NCI-H2081 (cell line): ENCODE measurements at places on chromosomes 5 and 9.
A peak's percentile ranks its signal among the peaks of the same experiment; 100 is the strongest.

DNA sequence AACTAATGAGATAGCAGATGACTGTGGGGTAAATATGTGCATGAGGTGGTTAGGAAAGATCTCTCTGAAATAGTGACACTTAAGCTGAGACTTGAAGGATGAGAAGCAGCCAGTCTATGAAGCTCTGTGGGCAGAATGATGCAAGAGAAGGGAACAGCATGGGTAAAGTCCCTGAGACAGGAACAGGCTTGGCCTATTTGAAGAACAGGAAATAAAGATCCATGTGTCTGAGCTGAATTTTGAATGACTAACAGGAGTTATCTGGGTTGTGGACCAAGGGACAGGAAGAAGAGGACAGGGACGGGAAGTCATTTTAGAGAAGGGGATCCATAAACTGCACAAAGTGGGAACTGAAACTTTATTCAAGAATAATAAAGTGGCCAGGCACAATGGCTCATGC is 25.6 kb upstream of the HMGCS1 start:
- DNase-seq: no peak

GRCh38 chr9:14158916-14159315 is 155.0 kb downstream of the NFIB start:
- no peak for DNase-seq

- peak; percentile 83 for DNase-seq
These were observed 240.9 kb upstream of the TBCA start for GRCh38 chr5:78016863-78017529.

DNA sequence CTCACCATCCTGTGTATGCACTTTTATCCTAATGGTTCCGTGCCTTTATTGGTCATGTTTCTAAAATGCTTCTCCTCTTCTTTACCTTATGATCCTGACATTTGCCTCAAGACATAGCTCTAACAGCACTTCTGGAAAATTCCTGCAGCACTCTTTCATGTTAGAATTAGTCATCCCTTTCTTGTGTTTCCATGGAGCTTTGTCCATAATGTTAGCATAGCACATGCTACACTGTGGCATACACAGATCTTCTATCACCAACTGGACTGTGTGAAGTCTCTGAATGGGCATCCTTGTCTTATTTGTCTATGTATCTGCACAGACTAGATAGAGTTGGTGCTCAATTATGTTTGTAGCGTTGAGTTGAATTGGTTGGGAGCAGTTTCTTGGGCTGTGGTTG is 2.0 kb downstream of the SCGB3A2 start:
- DNase-seq: no peak

GRCh38 chr5:168290902-168291341 is 523 bp upstream of the WWC1 start:
- no peak for DNase-seq

DNA sequence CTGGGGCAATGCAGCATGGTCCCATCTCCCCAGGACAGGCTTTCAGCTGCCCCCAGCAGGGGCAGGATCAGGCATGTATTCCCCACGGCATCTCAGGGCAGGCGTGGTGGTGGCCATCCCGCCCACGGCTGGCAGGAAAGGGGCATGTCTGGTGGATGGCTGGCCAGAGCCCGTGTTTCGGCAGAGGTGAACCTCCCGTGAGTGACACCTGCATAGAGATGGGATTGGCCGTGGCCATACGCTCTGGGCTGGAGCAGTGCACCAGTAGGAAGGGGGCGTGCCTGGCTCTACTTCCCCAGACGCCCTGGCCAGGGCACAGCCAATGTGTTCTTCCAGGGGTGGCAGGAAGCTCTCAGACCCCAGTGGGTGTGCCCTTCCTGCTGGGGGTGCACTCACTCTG is 139.1 kb downstream of the ZNF354C start:
- DNase-seq: no peak

DNA sequence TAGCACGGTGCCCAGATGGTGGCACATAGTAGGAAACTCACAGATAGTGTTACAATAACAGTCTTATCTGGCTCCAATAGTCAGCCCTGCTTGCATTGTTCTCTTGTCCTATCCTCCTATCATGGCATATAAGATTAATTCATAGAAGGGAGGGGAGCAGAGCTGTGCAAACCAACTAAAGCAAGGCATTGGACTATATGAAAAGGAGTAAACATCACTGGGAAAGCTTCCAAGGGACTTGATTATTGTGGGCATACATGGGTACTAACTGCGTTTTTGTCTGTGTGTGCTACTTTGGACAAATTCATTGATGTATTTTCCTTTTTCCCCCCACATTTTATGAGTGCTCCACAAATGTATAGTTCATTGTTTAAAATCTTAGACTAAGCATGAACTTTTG is 43.8 kb upstream of the C5orf47 start:
- no peak for DNase-seq

DNA sequence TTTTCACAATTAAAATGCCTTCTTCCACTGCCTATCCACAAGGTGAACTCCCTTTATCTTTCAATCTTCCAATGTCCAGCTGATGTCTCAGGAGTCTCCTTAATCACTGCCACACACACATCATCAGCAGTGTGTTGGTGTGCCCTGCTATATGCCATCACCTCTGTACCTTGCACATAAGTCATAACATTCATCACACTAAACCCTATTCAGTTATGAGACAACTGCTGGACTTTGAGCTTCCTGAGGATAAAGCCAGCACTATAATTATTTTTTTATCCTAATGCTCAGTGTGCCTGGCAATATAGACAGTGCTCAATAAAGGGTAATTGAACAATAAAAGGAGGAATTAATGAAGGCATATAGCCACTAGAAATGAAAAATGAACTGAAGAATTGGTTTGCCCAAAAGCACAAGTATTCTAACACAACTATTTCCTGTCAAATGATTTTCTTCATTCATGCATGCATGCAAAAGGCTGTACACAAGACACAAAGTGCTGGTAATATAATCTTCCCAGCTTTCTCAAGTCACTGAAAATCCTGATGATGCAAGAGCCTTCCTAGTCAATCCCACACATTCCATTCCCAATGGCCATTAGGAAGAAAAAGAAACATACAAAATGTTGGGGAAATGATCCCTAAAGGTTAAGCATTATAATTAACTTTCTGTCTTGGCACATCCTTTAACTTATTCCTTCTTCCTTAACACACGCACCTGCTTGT is 32.4 kb downstream of the LPAR1 start:
- DNase-seq: no peak

DNA sequence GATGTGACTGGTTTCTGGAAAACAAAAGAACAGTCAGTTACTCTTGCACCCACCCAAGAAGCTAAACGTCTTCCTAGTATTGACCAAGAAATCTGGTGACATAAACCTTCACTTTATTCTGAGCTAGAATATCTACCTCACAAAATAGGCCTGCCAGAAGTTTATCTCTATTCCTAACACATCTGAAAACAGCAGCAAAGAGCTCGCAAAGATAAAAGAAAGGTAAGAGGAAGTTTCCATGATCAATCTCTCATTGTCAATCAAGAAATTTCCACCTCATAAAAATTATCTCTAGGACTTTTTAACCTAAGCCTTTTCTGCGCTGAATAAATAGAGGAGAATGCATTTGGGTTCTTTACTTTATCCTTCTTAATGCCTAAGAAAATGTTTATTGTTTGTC is 17.3 kb upstream of the ZNF474 start:
- no peak for DNase-seq

- DNase-seq: no peak
These were observed 3.3 kb upstream of the SLC25A46 start for GRCh38 chr5:110735556-110735955.

- no peak for DNase-seq
These were observed 64.4 kb downstream of the ANXA1 start for GRCh38 chr9:73216100-73216499.

GRCh38 chr5:14250084-14250695 is 107.0 kb downstream of the TRIO start:
- peak; percentile 93 for DNase-seq

GRCh38 chr5:101112645-101113044 is 209.6 kb upstream of the ST8SIA4 start:
- DNase-seq: peak; percentile 1

DNA sequence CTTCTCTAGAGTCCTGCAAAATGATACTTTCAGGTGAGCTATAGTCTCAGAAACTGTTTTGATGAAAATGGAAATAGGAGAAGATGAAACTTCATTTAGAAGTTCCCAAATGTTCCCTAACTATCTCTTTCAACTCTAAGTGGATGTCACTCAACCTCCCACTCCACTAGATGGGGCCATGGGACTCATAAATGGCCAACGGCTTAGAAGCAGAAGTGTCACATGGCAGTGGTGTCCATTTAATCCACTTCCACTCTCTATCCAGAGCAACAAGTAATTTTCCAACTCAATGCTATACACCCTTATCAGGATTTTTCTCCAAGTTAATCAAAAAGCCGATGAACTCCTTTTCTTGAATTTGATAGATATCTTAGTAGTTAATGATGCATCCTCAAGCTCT is 295.7 kb downstream of the EDIL3 start:
- DNase-seq: peak; percentile 1

DNA sequence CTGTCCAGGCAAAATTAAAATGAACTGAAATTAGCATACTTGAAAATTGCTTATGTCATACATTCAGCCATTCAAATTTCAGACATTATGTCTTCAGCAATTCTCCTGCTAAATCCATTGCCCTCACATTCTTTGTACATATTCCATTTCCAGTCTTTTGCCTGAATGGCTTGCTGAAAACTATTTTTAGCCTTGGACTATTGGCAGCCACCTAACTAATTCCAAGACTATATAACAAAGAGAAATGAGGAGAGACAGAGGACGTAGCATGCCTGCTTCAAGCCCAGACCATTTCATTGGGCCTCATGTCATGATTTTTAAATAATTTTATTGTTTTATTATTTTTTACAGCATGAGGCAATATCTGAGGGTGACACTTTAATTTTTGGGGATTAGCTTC is 100.3 kb downstream of the MRPS30 start:
- no peak for DNase-seq

DNA sequence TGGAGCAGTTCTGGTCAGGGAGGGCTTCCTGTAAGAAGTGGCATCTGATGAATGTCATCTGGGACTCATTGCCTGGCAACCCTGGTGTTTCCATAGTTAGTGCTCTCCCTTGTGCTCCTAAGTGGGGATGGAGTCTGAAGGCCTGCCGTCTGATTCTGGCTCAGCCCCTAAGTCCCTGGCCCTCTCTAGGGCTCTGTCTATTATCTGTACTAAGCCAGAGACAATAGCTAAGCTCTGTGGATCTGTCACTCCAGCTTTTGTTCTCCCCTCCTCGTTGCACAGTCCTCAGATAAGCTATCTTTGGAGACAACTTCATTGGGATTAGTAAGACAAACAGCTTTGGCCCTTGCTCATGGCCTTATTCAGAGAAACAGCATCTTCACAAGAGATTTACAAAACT is 30.6 kb upstream of the TTC1 start:
- DNase-seq: no peak

DNA sequence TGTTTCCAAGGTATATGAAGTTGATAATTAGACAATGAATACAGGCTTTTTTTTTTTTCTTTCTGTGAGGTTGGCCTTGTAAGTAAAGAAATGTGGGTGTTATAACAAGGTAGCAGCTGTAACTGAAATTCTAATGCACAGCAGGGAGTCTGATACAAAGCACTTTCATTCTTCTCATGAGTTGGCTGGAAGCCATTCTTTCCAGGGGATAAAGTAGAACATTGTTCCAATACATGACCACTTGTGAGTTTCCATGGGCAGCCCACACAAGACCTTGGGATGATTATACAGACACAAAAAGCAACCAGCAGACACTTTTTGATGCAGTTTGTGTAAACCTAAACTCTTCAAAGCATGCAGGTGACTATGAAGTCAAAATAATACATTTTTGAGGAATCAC is 1785.9 kb upstream of the WWC1 start:
- DNase-seq: peak; percentile 7

DNA sequence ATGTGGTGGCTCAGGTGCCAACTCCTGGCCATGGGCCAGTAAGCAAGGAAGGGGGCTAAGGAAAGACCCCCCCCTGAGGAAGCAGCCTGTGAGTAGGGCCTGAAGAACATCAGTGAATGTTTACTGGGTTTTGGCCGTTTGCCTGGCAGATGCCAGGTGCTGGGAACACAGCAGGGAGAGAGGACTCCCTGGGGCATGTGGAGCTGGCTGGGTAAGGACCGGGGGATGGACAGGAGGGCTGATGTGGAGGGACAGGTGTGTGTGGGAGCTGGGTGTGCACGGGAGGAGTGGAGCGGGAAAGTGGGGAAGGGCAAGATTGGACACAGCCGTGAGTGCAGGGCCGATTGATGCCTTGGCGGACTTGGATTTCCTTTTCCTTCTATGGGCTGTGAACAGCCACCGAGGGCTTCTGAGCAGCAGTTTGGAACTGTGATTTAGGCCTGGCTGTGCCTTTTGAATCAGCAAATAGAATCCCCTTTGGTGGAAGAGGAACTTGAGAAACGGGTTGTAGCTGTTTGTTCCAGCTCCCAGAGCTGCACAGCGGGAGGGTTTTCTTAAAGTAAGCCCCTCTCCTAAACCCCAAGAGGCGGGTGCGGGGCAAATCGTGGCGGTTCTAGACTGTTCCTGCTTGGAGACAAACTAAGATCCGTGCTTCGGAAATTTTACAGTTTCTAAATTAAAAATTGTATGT is 3.1 kb downstream of the HMCN2 start:
- DNase-seq: peak; percentile 79

DNA sequence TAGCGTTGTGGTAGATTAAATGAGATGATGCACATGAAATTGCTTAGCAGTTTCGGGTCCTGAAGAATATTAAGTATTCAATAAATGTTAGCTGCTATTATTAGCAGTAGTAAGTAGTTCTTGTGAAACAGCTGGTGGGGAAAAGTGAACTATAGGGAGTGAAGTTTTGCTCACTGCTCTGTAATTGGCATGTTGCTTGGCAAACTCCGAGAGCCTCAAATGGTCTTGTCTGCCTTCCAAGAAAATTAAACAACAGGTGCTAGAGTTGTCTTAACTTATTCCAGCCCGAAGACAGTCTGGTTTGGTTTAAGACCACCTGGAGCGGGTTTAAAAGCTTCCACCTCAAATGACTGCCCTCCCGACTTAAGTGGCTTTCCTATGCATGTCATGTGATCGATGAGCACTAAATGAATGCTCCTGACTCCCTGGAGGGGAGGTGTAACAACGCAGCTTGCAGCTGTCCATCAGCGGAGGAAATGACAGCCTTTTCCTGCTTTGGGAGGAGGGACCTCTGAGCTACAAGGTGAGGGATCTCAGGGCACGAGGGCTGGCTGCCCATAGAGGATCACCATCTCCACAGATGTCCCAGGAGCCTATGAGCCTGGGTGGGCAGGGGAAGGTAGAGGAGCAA is 202.9 kb upstream of the PANK3 start:
- DNase-seq: no peak

- DNase-seq: no peak
These were observed 45.3 kb downstream of the SLC36A1 start for GRCh38 chr5:151492729-151493128.

DNA sequence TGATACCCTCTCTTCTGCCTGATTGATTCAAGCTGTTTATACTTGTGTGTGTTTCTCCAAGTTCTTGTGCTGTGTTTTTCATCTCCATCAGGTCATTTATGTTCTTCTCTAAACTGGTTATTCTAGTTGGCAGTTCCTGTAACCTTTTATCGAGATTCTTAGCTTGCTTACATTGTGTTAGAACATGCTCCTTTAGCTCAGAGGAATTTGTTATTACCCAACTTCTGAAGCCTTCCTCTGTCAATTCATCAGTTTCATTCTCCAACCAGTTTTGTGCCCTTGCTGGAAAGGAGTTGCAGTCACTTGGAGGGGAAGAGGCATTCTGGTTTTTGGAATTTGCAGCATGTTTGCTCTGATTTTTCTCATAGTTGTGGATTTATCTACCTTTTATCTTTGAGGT is 126.2 kb upstream of the FTMT start:
- no peak for DNase-seq
